Activated CD4-positive, alpha-beta T cell treated with anti-CD3 and anti-CD28 coated beads, Interleukin-2, amount 10 ng/mL, durations not matched to agents 24 days and 14 days (primary cell): ENCODE measurements at places on chromosomes 1 and 21. TPM values are rescaled to one million over a fixed set of nuclear protein-coding genes. Genes with fewer than 3 reads are reported as not detected.
A peak's percentile ranks its signal among the peaks of the same experiment; 100 is the strongest.

Gene SLC6A9
- 6.3 and 6.5 TPM in 2 replicates for total RNA-seq

Gene SLC26A9
- total RNA-seq, result not detected in 2 replicates

Gene ZNF669
- 6.2 and 6.7 TPM in 2 replicates for total RNA-seq

Gene SPRR2G
- not detected in 2 replicates for total RNA-seq

Gene PGLYRP4
- total RNA-seq, result not detected in 2 replicates

- H3K4me1 ChIP-seq, result peaks cover 16% of the 10 kb centered on the region
- peaks cover 6% of the 10 kb centered on the region for H3K27me3 ChIP-seq
- no peak overlapping the region for H3K4me3 ChIP-seq
- peak; percentile 52 for DNase-seq
- no peaks in the 10 kb centered on the region for H3K36me3 ChIP-seq
- no peak overlapping the region for H3K27ac ChIP-seq
Observed at GRCh38 chr1:34796990-34797389, 4.2 kb downstream of the GJA4 start.

GRCh38 chr1:201153474-201154388 lies 543 bp downstream of the TMEM9 start:
- peak overlapping the region; percentile 90 for H3K4me3 ChIP-seq
- no peak for DNase-seq
- H3K27me3 ChIP-seq, result peaks cover 16% of the 10 kb centered on the region
- peak overlapping the region; percentile 86 for H3K27ac ChIP-seq

- H3K4me1 ChIP-seq, result peaks cover 15% of the 10 kb centered on the region
- H3K27me3 ChIP-seq, result peaks cover 32% of the 10 kb centered on the region
- H3K4me3 ChIP-seq, result peak overlapping the region; percentile 60
- H3K27ac ChIP-seq, result no peak overlapping the region
- no peaks in the 10 kb centered on the region for H3K36me3 ChIP-seq
- peak; percentile 77 for DNase-seq
Observed at GRCh38 chr1:39672551-39672947, 642 bp upstream of the NT5C1A start.

GRCh38 chr1:59180735-59181134 lies 116.2 kb upstream of the FGGY start:
- DNase-seq, result no peak
- no peaks in the 10 kb centered on the region for H3K4me1 ChIP-seq
- H3K27me3 ChIP-seq, result no peaks in the 10 kb centered on the region
- no peak overlapping the region for H3K4me3 ChIP-seq

DNA sequence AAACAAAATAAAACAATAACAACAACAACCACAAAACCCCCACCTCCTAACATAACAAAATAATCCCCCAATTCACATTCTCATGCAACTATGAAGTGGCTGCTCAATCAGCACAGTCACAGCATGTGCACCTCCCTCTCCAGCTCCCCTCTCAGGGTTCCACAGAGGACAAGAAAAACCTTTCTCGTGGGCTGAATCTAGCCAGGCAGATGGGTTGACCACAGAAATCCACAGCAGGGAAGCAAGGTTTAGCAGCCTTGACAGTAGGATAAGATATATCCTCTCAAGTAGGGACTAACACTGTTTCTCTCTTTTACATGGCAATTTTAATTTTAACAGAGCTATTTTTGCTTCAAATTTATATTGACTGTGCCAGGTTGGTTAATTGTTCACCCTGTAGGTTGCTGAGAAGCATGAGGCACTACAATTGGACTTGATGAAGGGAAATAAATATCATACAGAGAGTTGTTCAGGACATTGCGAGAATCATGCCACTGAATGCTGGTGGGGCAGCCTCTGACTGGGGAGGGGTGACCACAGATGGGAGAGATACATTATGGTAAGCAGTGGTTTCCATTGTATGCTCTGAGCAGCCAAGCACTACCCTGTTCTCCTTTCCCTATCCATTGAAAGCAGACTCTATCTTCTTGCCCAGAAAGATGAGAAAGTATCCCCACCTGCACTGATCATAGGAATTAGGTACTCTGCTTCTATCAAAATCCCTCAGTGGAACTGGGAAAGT lies 535.1 kb downstream of the DPYD start:
- H3K36me3 ChIP-seq, result no peaks in the 10 kb centered on the region
- H3K27me3 ChIP-seq, result no peaks in the 10 kb centered on the region
- no peak for DNase-seq
- no peak overlapping the region for H3K4me3 ChIP-seq
- H3K4me1 ChIP-seq, result no peaks in the 10 kb centered on the region

GRCh38 chr1:23456226-23456625 lies 27.8 kb downstream of the ASAP3 start:
- DNase-seq, result no peak
- no peak overlapping the region for H3K4me3 ChIP-seq
- no peak overlapping the region for H3K27ac ChIP-seq
- H3K27me3 ChIP-seq, result peaks cover 18% of the 10 kb centered on the region

DNA sequence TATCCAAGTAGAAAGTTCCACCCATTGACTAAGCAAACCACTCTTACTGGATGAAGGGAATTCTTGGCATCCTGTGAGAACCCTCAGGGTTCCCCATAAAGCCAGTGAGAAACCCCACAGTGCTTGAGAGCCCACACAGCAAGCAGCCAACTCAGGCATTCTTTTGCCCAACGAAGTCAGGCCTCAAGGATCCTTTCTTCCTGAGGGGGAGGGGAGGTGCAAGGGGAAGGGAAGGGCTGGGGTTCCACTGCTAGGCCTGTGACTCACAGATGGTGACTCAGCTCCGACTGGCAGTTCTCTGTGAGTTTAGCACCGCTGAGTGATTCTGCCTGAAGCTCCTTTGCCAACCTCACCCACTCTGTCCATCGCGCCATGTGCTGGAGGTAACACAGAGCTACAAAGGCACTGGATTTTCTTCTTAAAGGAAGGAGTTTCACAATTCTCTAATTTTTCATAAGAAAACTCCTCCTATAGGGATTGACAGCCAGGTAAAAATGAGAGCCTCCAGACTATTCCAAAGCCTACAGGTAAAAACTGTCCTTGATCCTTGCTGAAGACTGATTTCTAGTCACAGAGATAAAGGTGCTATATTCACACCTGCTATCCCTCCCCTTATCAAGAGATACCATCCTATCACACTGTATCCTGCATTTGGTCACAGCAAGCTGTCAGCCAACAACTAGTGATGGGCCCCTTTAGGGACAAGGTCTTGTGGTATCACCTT lies 4.8 kb downstream of the ENO1 start:
- H3K4me1 ChIP-seq, result peaks cover 59% of the 10 kb centered on the region
- H3K4me3 ChIP-seq, result peak overlapping the region; percentile 92
- no peaks in the 10 kb centered on the region for H3K27me3 ChIP-seq
- H3K27ac ChIP-seq, result peak overlapping the region; percentile 77

- H3K4me3 ChIP-seq, result no peak overlapping the region
- DNase-seq, result no peak
- no peaks in the 10 kb centered on the region for H3K36me3 ChIP-seq
- no peaks in the 10 kb centered on the region for H3K4me1 ChIP-seq
- H3K27ac ChIP-seq, result no peak overlapping the region
Observed at GRCh38 chr1:104592926-104593325, 843.2 kb downstream of the AMY1C start.

GRCh38 chr1:168637350-168637991 lies 61.1 kb downstream of the XCL1 start:
- no peaks in the 10 kb centered on the region for H3K4me1 ChIP-seq
- H3K27me3 ChIP-seq, result peaks cover 32% of the 10 kb centered on the region
- DNase-seq, result peak; percentile 59
- H3K4me3 ChIP-seq, result no peak overlapping the region

DNA sequence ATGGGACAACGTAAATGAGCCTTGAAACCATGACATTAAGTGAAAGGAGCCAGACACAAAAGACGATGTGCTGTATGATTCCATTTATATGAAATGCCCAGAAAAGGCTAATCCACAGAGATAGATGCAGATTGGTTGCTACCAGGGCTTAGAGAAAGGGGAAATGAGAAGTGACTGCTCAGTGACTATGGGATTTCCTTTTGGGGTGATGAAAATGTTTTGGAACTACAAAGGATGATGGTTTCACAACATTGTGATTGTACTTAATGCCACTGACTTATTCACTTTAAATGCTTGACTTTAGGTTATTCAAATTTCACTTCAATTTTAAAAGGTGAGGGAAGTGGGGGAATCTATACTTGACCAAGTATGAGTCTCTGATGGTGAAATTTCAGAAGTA lies 414.3 kb downstream of the SETD4 start:
- H3K27ac ChIP-seq, result no peak overlapping the region
- peaks cover 32% of the 10 kb centered on the region for H3K27me3 ChIP-seq
- H3K36me3 ChIP-seq, result no peaks in the 10 kb centered on the region
